ENCODE measurements at places on chromosomes 2 and 18.

GRCh38 chr2:68223419-68223818, 28.9 kb downstream of the PPP3R1 start:
- no peak for DNase-seq

DNA sequence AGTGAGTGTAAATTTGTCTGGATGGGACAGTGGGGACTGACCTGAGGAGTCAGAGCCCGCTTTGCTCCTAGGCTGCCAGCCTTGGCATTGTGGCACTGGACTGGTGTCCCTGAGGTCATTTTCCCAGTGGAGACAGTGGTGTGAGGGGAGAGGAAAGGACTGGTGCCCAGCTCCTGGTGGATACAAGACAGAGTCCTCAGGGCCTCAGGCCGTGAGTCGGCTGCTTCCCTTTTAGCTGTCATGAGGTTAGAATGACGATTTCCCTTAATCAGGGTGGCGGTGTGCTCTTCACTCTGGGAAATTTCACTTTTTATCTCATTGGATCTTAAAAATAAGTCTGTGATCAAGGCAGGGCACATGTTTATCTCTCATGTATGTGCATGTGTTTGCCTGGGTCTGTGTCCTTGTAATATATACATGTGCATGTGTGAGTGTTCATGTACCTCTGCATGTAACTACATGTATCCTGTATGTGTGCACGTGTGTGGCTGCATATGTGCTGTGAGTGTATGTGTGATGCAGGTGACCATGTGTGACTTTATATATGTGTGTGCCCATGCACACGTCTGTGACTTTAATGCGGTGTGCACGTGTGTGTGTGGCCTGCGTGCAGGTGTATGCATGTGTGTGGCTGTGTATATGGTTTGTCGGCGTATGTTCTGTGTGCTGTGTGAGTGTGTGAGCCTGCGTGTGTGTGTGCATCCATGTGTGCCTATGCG, 55.7 kb downstream of the GLI2 start:
- DNase-seq, result no peak

GRCh38 chr2:21005700-21006422, 38.0 kb downstream of the APOB start:
- no peak for DNase-seq

- DNase-seq, result no peak
Observed at GRCh38 chr18:51821610-51822009, 518.4 kb upstream of the DCC start.

DNA sequence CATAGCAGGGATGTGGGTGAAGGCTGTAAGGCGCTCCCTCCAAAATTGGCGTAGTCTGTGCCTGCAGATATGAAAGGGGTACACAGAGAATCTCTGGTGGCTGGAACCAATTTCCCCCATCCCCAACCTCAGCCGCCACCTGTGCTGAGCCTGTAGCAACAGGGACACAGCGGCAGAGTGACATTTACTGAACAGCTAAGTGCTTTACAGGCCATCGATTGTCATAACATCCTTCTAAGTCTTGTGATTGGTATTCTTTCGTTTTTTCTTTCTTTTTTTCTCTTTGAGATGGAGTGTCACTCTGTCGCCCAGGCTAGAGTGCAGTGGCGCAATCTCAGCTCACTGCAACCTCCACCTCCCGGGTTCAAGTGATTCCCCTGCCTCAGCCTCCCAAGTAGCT, 12.2 kb upstream of the EFHD1 start:
- DNase-seq, result no peak

- no peak for DNase-seq
Observed at GRCh38 chr2:128306931-128307460, 11.7 kb downstream of the HS6ST1 start.

- no peak for DNase-seq
Observed at GRCh38 chr2:54015798-54016699, 45.3 kb upstream of the PSME4 start.

DNA sequence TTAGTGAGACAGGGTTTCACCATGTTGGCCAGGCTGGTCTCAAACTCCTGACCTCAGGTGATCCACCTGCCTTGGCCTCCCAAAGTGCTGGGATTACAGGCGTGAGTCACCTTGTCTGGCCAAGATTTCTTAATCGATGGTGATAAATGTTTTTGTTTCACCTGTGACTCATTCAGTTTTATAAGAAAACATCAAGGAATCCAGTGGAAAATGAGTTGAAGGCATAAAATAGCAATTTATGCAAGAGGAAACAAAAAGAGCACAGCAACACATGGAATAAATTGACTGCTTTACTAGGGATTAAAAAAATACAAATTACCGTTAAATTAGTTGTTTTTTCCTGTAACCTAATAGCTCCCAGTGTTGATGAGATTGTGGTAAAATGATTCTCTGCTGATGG, 80.2 kb downstream of the CDK15 start:
- no peak for DNase-seq

- no peak for DNase-seq
Observed at GRCh38 chr2:227462972-227463931, 8.7 kb upstream of the AGFG1 start.

DNA sequence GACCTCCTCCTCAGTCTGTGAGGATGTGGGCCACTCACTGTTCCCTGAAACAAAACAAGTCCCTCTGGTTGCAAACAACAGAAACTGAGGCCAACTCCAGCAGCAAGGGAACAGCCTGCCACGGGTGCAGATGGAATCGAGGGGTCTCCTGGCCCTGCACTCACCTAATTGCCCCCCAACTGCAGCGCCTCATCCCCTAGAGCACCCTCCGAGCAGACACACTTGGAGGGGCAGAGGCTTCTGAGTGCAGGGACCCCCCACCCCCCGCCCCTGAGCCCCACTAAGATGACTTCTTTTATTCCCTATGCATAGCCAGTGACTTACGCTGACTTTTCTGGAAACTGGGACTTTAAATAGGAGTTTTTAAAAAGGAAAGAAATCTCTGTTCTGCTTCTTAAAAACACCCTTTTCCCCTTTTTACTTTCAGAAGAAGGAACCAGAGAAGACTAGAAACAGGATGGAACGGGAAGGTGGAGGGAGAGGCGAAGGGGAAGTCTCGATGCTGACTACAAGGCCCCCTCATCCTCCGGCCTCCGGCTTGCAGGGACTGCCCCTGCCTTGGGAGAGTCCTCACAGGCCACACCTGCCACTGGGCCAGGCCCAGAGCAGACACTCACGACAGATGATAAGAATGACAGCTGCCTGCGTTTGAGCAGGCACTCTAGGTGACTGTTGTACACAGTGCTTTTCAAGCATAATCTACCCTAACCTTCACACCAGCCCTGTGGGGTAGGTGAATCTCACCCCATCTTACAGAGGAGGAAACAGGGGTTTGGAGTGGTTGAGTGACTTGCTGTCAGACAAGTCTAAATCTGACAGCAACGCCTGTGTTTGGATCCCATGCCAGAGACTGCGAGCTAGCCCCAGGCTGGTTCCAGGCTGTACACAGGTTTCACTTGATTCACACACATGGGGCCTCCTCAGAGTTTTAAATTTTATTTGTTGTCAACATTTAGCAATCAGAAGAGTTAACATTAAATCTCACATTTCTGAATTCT, 28.2 kb upstream of the BIN1 start:
- DNase-seq, result no peak

- no peak for DNase-seq
Observed at GRCh38 chr18:69215161-69215560, 185.5 kb upstream of the DOK6 start.

GRCh38 chr2:37997629-37998028, 72.5 kb downstream of the RMDN2 start:
- DNase-seq, result no peak

- no peak for DNase-seq
Observed at GRCh38 chr2:64593035-64593655, 60.6 kb downstream of the SERTAD2 start.

GRCh38 chr18:8231316-8231715, 377.9 kb upstream of the RAB12 start:
- no peak for DNase-seq

DNA sequence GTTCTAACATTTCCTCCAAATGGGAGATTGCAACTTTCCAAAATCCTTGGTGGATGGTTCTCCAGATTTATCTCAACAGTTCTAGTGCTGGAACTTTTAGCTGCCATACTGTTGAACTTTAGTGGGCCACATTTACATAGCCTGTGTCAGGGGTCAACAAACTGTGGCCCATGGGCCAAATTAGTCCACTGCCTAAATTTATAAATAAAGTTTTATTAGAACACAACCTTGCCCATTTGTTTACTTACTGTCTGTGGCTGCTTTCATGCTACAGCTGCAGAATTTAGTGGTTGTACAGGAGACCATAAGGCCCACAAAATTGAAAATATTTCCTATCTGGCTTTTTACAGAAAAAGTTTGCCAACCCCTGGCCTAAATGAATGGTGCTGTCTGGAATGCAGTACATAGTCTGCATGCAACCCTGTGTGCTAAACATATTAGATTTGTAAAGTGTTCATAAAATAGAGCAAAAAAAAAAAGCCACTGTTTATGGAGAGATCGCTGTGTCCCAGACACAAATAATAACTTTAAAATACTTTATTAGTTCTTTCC, 30.3 kb downstream of the MGAT5 start:
- no peak for DNase-seq

- DNase-seq, result no peak
Observed at GRCh38 chr18:48991319-48991660, 40.5 kb upstream of the SMAD7 start.

- no peak for DNase-seq
Observed at GRCh38 chr2:19099181-19099580, 259.2 kb downstream of the OSR1 start.

- no peak for DNase-seq
Observed at GRCh38 chr2:46364797-46365457, 67.7 kb downstream of the EPAS1 start.

DNA sequence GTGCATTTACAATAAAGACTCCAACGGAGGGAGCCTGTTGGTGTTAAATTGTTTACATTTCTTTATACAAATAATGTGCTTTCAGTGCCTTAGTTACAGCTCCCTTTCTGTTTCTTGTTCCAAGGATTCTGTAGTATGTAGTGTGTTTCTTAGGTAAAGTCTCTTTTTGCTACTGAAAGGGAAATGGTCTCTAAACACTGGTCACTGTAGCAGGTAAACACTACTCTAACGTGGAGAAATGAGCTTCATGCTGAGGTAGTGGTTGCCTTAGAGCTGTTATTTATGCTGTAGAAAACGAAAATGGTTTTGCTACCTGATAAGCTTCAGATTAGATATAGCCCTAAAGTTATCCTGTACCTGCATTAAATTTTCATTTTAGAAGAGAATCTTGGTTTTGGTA, 163.6 kb downstream of the CAPN13 start:
- DNase-seq, result no peak

GRCh38 chr2:235577404-235578330, 83.8 kb downstream of the AGAP1 start:
- no peak for DNase-seq

DNA sequence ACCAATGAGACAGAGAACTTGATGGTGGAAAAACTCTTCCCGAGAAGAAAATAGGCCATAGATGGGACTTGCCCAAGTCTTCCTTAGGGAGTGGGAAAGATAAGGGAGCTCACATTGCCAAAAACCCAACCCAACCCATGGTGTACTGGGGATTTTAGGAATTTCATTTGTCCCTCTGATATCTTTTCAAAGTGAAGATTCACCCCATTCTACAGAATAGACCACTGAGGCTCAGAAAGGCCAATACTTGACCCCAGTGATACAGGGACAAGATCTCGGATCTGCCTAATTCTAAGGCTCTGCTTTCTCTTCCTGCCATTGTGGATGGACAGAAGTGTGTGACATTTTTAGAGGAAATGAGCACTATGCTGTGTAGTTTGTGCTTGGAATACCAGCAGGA, 159.0 kb downstream of the MYCN start:
- DNase-seq, result no peak

DNA sequence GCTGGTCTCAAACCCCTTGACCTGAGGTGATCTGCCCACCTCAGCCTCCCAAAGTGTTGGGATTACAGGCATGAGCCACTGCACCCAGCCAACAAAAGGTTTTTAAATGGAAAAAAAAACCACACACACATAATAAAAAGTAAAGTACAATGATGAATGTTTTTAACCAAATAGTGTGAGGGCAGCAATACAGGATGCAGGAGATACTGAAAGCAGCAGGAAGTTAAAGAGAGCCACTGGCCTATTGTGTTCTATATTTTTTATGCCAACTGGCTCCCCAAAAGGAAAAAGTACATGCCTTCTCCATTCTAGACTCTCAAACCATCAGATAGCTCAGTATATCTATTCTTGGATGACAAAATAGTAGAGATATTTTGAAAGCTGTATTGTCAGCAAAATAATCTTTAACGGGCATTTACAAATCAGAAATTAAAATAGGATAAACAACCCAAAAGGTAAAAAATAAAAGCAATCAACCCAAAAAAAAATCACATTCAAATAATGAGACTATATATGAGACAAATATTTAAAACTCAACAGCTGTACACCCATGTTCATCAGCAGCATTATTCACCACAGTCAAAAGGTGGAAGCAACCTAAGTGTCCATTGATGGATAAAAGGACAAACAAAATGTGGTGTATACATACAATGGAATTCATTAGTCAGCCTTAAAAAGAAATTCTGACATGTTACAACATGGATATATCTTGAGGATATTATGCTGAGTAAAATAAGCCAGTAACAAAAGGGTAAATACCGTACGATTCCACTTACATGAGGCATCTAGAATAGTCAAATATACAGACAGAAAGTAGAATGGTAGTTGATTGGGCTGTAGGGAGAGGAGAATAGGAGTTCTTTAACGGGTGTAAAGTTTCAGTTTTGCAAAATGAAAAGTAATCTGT, 26.2 kb downstream of the GPATCH11 start:
- no peak for DNase-seq

GRCh38 chr2:18169121-18169892, 290.8 kb downstream of the KCNS3 start:
- DNase-seq, result no peak

DNA sequence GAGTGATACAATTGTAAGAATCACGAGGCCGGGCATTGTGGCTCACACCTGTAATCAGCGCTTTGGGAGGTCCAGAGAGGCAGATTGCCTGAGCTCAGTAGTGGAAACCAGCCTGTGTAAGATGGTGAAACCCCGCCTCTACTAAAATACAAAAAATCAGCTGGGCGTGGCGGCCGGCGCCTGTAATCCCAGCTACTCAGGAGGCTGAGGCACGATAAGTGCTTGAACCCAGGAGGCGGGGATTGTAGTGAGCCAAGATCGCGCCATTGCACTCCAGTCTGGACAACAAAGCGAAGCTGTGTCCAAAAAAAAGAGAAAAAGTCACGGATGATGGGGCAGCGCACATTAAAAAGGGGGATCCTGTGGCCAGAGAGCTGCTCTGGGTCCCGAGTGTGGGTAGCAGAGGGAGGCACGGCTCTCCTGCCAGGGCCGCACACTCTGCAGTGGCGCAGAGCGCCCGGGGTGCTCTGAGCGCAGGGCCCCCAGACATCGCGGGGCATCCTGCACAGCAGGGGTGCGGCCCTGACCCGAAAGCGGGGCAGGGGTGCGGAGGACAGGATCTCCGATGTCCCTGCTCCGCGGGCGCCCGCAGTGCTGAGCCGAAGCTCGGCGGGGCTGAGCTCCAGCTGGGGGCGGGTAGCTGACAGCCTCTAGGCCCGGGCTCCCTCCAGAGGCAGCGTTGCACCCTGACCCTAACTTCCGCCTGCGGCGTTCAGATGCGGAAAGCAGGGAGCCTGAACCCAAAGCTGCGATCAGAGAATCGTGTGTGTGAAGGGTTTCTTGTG, 30.4 kb upstream of the RAB6D start:
- no peak for DNase-seq
